ENCODE measurements at places on chromosomes 6 and 20.

DNA sequence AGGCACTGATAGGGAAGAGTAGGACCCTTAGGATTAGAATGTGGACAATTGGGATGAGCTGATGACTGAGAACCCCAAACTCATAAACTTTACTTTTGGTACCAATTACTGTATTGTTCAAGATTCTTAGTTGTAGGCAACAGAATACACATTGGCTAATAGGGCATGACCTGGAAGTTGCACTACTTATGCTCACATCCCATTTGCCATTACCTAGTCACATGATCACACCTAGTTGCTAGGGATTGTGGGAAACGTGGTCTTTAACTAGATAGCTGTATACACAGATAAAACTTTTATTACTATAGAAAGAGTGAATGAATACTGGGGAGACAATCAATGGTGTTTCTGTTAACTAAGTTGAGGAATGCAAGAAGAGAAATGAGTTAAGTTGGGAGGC is 113.4 kb upstream of the AKIRIN2 start:
- DNase-seq, result no peak

- peak; percentile 63 for DNase-seq
Measured at GRCh38 chr6:32415521-32416019, 8.6 kb upstream of the BTNL2 start.

DNA sequence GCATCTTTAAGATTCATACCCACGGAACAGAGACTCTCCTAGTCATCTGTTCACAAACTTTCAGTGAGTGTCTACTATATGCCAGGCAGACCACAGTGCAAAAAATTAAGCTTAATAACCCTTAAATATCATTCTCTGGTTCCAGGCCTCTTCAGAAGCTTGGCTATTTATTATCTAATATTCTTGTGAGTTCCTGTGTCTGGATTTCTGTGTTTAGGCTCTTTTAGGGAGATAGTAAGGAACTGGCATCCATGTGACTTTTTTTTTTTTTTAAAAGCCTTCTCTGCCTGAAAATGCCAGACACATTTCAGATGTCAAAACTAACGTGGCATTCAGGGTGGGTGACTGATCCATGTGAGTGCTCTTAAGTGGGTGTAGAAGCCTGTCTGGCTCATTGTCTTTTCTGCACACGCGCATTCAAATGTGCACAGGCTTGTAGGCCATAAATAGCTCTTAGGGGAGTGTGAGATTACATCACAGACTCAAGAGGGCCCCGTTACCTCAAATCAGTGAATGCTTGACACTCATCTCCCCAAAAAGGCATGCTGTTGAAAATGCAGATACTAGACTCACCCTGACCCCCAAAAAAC is 141.9 kb downstream of the GMPR start:
- no peak for DNase-seq

DNA sequence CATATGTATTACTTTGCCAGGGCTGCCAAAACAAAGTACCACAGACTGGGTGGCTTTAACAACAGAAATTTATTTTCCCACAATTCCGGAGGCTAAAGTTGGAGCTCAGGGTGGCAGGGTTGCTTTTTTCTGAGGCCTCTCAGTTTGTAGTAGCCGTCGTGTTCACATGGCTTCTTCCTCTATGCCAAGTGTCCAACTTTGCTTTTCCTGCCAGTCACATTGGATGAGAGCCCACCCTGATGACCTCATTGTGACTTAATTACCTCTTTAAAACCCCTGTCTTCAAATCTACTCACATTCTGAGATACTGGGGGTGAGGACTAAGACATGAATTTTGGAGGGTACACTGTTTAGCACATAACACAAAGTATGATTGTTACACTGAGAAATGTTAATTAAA is 9.9 kb upstream of the ECT2L start:
- DNase-seq, result no peak

DNA sequence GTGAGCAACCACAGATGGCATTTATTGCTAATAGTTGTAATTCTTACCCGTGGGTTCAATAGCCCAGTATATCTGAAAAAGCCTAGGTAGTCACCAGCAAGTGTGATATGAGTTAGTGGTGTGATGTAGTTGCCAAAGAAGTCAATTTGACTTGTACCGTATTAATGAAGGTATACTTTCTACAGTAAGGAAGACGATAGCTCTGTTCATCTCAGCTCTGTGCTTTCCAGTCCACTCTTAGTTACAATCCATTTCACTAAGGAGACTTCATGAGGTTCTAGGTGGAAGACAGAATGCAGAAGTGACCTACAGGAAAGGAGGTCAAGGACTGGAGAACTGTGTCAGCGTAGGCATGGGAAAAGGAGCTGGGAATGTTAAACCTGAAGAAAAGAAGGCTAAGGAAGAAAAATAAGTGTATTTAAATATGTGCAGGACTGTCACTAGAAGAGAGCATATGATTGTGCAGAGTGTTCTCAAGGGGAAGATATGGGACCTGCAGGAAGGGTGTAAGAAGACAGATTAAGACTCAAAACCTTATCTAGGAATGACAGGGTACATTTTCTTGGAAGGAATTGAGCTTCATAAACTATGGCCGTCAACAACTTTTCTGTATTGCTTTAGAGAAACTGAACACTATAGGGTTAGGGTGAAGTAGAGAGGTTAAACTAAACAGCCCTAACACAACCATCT is 116.9 kb upstream of the SCGN start:
- DNase-seq, result no peak

DNA sequence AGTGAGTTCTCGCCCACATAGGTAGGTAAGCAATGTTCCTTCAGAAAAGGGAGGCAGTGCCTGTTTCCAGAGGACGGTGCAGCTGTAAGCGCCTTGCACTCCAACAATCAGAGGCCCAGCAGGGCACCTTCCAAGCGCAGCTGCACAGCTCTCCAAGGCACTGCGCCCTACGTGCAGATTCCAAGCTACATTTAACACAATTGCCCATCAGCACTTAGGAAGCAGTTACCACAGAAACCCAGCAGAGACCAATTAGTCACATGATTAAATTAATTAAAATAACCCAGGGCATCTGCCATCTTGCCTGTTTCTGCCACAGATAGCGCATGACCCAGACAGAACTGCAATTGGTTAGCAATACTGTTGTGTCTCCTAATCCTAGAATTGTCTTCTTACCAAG is 65.5 kb downstream of the SOBP start:
- no peak for DNase-seq

- no peak for DNase-seq
Measured at GRCh38 chr6:44301782-44302564, 11.2 kb downstream of the AARS2 start.

DNA sequence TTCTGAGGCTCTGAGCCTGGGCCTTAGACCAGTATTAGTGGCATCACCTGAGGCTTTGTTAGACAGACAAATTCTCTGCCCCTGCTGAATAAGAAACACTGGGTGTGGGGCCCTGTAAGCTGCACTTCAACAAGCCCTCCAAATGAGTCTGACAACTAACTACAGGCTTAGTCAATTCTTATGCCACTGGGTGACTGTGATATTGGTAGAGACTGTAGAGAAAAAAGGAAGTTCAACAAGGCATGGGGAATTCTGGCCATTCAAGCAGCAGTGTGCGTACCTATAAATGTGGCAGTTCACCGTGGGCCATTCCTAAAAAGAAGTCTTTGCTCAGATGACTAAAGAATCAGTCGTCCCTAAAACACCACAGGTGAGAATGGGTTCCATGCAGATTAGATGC is 82.7 kb downstream of the MDN1 start:
- no peak for DNase-seq

DNA sequence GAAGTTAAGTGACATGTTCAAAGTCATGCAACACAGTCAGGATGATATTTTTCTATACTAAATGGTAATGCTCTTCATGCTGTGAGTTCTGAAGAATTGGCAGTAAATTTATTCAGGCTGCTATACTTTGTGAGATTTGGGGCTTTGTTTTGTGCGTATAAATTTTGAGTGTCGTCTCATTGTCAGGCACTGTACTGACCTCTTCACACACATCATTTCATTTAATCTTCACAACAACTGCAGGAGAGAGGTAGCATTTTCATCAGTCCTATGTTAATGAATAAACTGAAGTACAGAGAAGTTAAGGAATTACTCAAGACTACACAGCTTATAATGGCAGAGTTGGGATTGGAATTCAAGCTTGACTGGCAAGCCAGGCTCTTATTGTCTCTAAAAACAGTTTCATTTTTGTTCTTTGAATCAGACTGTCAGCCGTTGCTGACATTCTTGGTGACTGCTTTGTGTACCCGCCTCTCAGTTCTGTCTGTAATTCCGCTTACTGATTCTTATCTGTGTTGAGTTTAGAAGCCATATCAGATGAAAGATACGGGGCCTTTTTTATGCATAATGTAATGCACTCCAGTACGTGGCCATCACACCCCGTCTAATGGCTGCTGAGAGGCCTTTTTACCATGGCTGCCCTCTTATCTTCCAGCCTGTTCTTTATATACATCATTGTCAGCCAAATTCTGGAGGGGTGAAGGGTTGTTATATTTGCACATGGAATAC is 274.9 kb downstream of the UTRN start:
- no peak for DNase-seq

- no peak for DNase-seq
Measured at GRCh38 chr6:159609652-159610178, 83.3 kb downstream of the SOD2 start.

DNA sequence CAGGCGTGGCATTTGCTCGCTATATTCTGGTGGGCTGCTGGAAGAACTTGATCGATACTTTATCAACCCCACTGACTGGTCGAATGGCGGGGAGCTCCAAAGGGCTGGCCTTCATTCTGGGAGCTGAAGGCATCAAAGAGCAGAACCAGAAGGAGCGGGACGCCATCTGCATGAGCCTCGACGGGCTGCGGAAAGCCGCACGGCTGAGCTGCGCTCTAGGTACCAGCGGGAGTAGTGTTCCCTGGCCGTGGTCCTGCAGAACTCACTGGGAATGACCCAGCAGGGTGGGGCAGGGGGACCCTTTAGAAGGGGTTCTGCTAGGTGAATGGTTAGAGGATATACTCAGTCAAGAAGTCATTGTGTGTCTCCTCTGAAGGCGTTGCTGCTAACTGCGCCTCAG is 68.4 kb upstream of the PBOV1 start:
- DNase-seq, result no peak

DNA sequence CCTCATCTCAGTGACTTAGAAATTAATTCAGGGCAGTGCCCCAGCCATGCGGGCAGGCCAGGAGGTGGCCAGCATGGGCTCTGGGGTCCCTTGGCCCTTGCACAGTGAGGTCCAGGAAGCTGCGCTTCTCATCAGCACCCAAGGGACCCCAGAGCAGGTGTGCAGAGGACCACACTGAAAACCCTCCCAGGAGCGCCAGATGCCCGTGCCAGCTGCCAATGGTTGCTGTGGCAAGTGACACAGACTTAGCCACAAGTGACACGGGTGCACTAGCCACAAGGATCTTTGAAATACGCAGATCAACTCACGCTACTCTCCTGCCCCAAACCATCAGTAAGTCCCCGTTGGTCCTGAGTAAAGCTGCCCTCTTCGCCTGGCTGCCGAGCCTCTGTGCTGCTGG is 88.1 kb downstream of the ERMARD start:
- DNase-seq, result no peak

GRCh38 chr6:83615025-83615999 is 93.6 kb downstream of the SNAP91 start:
- DNase-seq, result no peak

GRCh38 chr20:37503256-37503927 is 17.7 kb upstream of the NNAT start:
- no peak for DNase-seq

- DNase-seq, result no peak
Measured at GRCh38 chr20:17896193-17896723, 72.3 kb downstream of the SNX5 start.

- DNase-seq, result no peak
Measured at GRCh38 chr6:142856624-142857232, 88.2 kb downstream of the HIVEP2 start.

DNA sequence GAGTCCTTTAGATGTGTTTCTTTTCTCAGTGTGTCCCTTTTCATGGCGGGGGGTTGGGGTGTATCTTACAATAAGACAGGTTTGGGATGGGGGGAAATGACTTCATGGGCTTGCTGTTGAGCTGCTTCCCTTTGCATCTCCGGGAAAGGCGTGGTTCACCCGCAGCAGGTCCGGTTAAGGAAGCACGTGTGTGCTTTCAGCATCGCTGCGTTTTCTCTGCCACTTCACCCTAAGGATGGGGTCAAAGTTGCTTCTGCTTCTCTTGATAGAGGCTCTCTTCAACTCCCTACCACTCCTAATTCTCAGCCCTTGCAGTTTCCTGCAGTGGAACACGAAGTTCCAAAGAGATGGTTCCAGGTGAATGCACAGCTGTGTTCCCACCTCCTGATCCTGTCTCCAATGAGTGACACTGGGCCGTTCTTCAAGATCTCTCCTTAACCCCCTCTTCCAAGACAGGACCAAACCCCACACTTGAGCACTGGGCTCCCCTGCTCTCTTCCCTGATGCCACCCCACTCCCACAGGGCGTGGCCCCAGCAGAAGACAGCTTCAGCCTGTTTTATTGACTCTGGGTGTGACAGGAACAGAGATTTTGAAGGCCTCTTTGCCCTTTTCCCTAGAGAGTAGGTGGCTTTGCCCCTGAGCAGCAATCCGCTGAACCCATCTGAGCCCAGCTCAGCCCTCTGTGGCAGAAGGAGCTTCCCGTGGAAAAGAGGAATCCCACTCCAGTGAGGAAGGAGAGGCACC is 85.2 kb downstream of the PLEKHG1 start:
- no peak for DNase-seq

DNA sequence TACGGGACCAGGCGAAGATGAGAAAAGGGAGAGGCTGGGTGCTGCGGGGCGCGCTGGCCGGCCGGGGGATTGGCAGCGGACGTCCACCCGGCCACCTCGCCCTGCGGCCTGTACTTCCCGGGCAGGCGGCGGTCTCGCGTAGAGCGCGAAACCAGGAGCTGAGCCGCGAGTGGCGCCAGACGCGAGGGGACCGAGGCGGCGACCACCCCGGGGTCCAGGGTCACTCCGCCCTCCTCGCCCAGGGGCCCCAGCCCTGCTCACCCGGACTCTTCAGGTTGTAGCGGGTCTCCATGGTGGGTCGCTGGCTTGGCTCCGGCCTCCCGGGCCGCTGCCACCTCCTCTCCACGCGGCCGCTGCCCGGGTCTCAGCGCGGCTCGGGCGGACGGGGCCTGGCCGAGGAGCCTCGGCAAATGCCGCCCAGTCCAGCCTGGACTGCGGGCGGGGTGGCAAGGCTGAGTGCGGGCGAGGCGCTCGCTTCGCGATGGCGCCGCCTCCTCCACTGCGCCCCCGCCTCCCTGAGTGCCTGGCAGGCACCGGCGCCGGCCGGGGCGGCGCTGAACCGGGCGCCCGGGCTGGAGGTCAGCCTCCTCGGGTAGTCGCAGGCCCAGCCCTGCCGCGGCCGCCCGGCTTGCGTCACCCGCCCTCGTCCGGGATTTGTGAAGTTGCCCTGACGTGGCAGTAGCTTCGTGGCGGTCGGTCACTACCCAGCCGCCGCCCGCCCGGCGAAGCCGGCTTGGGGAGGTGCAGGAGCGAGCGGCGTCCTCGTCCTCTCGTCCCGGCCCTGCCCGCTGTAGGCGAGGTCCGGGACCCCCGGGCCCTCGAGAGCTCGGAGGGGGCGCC is at the start of gene UBE2J1:
TSS of gene UBE2J1 (minus strand) at position 445 of the 840 bp plus-strand sequence. CDS start at position 292, 153 bp downstream.
- peak; percentile 55 for DNase-seq

- DNase-seq, result no peak
Measured at GRCh38 chr6:155001482-155001881, 6.4 kb downstream of the TIAM2 start.

Data from activated CD4-positive, alpha-beta T cell treated with anti-CD3 and anti-CD28 coated beads for 1 hour (primary cell).